Stimulated activated CD8-positive, alpha-beta memory T cell treated with anti-CD3 and anti-CD28 coated beads, Interleukin-4, amount 100 ng/mL, for 1 hour (primary cell): ENCODE measurements at places on chromosomes 4 and X.

- DNase-seq = no peak
These were observed 73.3 kb downstream of the CYLC1 start for GRCh38 chrX:83934220-83934619.

GRCh38 chr4:47597696-47598095, 112.6 kb downstream of the ATP10D start:
- no peak for DNase-seq

DNA sequence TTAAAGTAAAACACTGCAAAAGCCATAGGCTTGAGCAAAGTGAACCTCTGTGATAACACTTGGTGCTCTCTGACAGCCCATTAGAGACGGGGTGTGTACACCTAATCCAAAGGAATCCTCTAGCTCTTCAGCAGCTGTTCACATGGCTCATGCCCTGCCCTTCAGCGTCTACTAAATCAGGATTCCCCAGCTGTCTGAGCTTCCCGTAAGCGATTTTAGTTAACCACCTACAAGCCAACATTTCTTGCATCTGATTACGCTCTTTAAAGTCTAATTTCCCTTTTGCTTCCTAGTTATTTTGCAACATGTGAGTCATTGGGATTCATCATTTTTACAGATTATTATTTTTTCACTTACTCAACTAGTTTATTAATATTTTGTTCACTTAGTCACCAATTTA, 6.5 kb downstream of the DMD start:
- no peak for DNase-seq

DNA sequence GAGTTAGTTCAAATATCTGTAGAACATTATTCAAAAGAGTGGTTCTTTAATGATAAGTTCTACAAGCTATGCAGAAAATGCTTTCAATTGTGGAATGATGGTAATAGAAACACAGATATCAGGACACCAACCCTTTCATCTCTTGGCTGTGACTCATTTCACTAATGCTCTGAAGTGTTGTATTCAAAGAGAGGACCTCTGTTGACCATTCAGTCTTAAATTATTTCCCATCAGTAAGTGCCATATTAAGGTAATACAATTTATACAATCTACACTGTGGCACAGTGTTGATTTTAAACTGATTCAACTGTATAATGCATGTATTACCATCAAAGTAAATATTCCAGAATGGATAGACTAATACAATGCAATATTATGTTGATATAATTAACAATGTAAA, 289.0 kb upstream of the ADGRL3 start:
- DNase-seq = no peak

GRCh38 chr4:60721685-60722084, 478.4 kb upstream of the ADGRL3 start:
- no peak for DNase-seq

DNA sequence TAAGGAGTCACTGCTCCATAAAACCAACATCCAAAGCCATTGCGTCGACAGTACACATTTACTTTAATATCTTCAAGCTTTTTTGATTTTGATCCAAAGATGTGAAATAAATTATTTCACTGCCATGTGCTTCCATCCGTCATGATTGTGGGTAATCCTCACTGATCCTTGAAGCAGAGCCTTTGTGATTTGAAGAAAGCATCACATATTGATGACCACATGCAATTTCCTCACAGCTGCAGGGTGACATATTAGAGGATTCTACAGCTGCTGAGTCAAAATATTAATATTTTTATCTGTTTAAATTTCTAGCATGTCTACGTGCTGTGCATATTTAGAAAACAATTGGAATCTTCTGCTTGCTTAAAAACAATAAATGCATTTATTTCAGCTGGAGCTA, 196.8 kb upstream of the ANXA3 start:
- no peak for DNase-seq

GRCh38 chr4:169484485-169484884, 127.9 kb downstream of the NEK1 start:
- no peak for DNase-seq

DNA sequence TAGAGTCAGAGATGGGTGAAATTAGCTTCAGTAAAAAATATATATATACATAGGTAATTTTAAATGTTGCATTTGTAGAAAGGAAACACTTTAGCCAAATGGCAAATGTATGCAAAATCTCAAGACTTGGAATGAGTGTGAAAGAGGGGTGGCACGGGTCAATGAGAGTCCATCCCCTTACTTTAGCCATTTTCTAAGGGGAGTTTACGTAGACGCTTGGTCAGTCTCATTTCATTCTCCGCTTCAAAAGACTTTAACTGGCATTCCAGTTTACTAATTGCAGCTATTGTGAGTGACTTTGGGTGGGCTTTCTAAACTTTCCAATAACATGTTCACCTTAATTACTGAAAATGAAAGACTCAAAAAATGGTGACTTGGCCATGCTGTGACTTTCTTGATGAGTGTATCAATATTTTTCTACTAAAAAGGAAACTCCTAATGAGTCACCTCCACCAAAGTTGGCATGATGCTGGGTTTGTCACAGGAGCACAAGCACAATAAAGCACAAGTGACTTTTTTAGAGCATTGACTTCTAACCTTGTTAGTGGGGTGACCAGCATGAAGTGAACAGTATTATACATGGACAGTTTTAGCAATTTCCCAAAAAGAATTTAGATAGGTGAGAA, 356.0 kb upstream of the RASGEF1B start:
- DNase-seq = no peak

- DNase-seq = no peak
These were observed 57.5 kb downstream of the MTM1 start for GRCh38 chrX:150625875-150626274.

- DNase-seq = no peak
These were observed 31.9 kb downstream of the RHOH start for GRCh38 chr4:40228497-40229365.

- no peak for DNase-seq
These were observed 78.0 kb upstream of the CCDC160 start for GRCh38 chrX:134158821-134159512.

GRCh38 chrX:139112432-139112831, 400.9 kb upstream of the FGF13 start:
- no peak for DNase-seq

GRCh38 chr4:155952501-155952901, 1.2 kb downstream of the CTSO start:
- no peak for DNase-seq

DNA sequence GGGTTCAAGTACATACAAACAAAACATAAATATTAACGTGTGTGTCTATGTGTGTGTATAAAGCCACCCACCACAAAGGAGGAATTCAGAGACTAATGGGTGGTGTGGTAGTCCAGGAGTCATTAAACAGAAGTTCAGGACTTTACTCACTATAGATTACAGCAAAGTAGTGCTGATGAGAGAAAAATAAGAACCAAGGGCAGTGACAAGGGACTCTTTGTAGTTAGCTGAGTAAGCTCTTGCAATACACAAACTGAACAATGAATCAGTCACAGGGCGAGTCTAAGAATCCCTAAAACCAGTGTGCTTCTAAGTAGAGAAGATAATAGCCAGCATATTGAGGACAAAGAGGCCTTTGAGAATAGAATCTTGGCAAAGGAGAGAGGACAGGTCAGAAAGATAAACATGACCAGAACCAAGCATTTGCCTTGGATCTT, 232.4 kb downstream of the PPP3CA start:
- DNase-seq = no peak

- DNase-seq = no peak
These were observed 21.4 kb downstream of the REELD1 start for GRCh38 chr4:146235654-146236177.

DNA sequence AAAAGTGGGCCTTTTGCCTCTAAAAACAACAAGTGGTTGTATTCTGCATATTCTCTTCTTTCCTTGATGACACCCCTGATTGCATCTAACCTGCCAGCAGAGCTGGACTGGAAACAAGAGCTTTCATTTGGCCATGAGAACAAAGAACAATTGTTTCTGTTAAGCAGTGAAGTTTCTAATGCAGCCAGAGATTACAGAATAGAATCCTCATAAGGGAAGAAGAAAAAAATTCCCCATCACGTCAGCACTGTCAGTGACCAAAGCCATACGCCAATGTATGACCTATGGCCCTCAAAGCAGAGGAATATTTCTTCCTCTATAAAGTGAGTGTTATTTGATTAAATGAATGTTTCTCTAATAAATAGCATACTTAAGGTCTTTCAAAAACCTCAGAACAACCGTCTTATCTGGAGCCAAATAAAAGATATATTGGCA, 529.1 kb upstream of the INTU start:
- no peak for DNase-seq

DNA sequence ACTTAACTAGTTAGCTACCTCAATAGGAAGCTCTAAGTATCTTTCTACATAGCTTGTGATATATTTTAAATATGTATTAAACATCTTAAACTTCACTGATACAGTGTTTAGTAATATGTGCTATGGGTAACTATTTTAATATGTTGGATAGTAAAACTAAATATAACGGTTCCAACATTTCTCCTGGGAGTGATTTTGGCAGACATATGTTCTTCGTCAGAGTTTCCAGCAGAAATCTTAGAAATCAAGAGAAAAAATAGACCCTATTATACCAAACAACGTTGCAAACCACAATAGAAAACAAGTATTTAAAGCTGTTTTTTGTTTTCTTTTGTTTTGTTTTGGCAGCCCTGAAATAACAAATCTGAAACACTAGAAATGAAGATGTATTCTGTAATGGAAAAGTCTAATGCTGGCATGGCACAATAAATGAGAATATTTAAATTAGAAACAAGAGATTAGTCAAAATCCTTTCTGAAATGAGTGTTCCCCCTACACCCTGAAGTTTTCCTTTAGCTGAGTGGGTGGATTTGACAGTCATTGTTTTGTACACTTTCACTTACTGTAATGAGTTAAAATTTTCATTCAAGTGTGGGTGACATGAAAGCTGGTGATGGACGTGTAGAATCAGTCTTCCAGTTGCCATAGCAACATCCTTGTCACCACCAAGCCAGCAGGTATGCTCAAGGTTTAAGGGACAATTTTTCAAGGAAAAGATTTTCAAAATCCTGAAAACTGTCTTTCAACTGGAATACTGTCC, 233.5 kb downstream of the SCFD2 start:
- no peak for DNase-seq

DNA sequence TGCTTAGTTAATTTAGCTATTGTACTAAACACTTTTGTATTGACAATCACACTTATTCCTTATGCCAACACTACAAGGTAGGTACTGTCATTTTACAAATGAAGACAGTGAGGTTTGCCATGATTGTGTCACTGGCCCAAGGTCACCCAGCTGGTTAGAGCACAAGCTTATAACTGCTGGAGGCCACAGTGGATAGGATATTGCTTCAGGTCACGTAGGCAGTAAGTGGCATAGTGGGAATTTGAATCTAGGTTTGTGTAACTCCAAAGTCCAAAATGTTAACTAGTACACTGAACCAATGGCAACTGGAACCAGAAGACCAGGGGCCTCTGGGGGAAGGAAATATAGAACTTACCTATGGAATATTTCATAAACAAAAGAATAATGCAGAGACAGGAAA, 21.1 kb upstream of the PITX2 start:
- DNase-seq = no peak

GRCh38 chr4:7781366-7781765, 158.3 kb downstream of the AFAP1 start:
- DNase-seq = no peak

DNA sequence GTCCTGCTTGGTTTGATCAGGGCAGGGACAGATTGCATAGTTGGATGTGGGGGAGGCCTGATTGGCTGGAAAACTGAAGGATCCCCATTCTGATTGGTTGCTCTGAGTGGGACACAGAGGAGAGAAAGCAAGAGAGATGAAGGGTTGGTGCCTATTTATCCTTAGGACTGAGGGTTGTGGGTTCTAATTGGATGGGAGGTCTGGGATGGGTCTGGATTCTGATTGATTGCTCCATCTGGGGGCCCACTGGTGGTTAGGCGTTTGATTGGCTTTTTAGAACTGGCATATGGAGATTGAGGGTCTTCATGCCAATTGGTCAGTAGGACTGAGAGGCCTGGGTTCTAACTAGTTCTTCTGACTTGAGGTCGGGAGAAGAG, 644 bp upstream of the EBP start:
- DNase-seq = no peak

DNA sequence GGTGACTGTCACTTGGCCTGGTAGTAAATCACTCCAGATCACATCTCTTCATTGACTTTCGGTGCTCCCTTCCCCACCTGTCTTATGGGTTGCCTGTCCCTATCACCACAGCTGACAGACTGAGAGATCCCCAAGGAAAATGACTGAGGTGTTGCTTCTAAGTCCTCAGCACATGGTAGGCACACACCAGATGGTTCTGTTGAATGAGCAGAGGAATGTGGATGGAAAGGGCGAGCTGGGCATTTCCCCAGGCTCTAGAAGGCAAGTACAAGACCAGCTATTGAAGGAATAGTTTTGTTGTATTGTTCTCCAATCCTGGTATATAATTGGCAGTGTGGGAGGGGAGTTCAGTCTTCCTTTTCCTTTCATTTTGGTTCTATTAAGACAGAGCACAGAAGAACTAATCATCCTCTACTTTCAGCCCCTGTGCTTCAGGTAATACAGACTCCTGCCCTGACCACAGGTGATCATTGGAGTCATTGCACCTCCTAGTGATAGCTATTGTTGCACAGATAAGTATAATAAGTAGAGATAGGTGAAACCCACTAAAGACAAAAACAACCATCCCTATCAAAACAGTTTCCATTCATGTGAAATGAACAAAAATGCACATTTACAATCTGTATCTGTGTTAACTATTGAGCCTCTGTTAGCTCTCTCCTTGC, 158.6 kb downstream of the TRAM1L1 start:
- no peak for DNase-seq

- DNase-seq = no peak
These were observed 37.2 kb upstream of the FAM9C start for GRCh38 chrX:13081395-13082205.

GRCh38 chrX:41728125-41728524, 4.1 kb downstream of the GPR82 start:
- DNase-seq = no peak

DNA sequence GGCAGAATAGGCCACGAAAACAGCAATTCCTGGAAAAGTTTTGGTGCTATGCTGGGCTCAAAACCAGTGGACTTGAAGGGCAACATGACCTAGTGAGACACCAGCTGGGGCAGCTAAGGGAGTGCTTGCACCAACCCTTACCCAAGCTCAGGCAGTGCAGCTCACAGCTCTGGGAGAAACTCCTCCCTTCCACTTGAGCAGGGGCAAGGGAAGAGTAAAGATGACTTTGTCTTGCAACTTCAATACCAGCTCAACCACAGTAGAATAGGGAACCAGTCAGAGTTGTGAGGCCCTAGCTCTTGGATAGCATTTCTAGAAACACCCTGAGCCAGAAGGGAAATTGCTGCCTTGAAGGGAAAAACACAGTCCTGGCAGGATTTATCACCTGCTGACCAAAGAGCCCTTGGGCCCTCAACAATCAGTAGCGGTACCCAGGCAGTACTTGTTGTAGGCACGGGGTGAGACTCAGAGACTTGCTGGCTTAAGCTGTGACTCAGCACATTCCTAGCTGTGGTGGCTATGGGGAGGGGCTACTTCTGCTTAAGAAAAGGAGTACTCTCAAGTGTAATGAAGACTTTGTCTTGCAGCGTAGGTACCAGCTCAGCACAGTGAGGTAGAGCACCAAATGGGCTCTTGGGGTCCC, 19.7 kb upstream of the ABCG2 start:
- no peak for DNase-seq

DNA sequence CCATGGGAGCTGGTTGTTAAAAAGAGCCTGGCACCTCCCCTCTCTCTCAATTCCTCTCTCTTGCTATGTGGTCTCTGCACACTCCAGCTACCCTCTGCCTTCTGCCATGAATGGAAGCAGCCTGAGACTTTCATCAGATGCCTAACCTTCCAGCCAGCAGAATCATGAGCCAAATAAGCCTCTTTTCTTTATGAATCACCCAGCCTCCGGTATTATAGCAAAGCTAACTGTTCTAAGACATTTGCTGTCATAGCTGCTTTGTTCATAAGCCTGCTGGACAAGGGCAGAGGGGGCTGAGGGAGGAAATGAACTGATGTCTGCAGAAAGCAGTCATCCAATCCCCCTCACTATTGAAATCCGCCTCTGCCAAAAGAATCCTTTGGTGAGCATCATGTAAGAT, 196.7 kb downstream of the ZNF330 start:
- DNase-seq = no peak
